ENCODE measurements at places on chromosomes 3 and 15.

DNA sequence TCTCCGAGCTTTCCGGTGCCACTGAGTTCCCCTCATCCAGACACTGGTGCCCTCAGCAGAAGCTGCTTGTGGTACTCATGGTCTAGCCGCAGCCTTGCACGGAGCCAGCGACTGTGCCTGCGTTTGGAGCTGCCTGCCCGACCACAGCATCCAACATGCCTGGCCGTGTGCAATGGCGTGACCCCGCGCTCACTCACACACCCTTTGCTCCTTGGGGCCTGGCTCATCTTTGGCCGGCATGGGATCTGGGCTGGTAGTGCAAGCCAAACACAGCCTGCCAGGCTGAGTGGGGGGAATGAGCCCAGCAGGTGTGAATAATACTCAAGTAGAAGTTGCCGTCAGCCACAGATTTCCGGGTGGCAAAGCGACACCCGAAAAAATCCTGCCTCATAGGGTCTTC, 1178.7 kb upstream of the GBE1 start:
- no peak for DNase-seq

- peak; percentile 37 for DNase-seq
Measured at GRCh38 chr3:48064292-48064829, 48.1 kb upstream of the MAP4 start.

DNA sequence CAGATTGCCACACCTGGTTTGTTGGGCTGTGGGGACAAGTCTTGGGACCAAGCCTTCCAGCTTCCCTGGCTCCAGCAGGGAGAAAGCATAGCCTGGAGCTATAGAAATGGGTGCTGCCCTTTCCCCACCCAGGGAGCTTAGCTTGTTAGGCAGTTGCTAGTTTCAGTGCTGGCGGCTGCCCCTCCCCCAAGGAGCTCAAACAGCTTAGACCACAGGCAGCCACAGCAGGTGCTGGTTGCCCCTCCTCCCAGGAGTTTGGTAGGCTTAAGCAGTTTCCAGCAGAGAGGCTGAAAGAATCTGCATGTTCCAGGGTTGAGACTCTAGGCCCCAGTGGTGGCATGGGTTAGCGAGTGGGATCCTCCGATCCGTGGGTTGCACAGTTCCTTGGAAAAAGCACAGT, 889.7 kb downstream of the IGSF11 start:
- no peak for DNase-seq

GRCh38 chr3:72657666-72658065, 190.6 kb downstream of the SHQ1 start:
- no peak for DNase-seq

- DNase-seq, result peak; percentile 40
Measured at GRCh38 chr3:4986175-4986781, 7.0 kb downstream of the BHLHE40 start.

GRCh38 chr3:86837871-86838270, 153.1 kb downstream of the VGLL3 start:
- DNase-seq, result no peak

GRCh38 chr3:133488785-133489367, 84.6 kb upstream of the CDV3 start:
- peak; percentile 53 for DNase-seq

DNA sequence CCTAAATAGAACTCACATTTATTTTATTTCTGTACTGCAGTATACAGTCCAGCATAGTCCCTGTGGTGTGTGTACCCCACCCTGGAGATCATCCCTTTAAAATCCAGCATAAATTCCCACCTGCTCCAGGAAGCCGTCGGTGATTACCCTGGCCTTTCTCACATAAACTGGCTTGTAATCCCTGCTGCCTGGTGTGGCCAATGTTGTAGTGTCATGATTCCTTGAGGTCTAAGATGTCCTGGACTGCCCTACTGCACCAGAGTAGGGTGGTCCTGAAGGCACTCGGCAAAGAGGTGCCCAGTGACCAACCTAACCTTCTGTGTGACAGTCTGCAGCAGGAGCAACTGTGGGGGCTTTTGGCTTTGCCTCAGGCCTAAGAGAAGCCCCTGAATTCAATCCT, 58.9 kb downstream of the ITGA11 start:
- DNase-seq, result no peak

GRCh38 chr15:82105451-82106215, 59.8 kb upstream of the MEX3B start:
- DNase-seq, result no peak

- DNase-seq, result no peak
Measured at GRCh38 chr15:71293723-71294122, 178.5 kb downstream of the THSD4 start.

DNA sequence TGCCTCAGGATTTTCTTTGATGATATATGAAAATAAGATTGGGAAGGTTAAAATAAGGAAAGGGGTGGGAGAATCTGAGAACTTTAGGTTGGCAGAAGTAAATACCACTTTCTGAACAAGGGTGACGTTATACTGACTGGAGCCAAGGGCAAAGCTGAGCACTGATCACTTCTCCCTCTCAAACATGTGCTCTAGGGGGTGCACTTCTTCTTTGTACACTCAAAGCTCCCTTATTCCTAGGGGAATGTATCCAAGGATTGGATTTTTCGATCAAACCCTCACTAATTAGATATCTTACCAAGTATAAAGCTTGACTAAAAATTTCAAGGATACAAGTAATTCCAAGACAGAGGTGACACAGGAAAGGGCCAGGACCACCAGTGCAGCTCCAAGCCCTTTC, 243.9 kb upstream of the UMPS start:
- no peak for DNase-seq

DNA sequence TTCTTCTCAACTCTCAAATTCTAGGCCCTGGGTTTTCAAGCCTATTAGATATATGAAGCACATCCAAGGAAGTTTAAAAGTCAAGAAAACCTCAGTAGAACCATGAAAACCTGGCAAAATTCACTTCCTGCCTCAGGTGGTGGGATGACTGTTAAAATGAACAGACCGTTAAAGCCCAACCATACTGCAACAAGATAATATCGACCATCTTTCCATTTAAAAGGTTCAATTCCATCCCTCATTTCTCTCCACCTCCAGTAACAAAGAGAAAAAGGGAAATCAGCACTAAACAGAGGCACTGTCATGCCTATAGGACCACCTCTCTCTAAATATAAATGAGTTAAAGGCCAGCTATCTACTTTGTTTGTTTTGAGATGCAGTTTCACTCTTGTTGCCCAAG, 31.2 kb downstream of the EDC3 start:
- DNase-seq, result no peak

- DNase-seq, result no peak
Measured at GRCh38 chr3:195255176-195255500, 15.8 kb downstream of the XXYLT1 start.

DNA sequence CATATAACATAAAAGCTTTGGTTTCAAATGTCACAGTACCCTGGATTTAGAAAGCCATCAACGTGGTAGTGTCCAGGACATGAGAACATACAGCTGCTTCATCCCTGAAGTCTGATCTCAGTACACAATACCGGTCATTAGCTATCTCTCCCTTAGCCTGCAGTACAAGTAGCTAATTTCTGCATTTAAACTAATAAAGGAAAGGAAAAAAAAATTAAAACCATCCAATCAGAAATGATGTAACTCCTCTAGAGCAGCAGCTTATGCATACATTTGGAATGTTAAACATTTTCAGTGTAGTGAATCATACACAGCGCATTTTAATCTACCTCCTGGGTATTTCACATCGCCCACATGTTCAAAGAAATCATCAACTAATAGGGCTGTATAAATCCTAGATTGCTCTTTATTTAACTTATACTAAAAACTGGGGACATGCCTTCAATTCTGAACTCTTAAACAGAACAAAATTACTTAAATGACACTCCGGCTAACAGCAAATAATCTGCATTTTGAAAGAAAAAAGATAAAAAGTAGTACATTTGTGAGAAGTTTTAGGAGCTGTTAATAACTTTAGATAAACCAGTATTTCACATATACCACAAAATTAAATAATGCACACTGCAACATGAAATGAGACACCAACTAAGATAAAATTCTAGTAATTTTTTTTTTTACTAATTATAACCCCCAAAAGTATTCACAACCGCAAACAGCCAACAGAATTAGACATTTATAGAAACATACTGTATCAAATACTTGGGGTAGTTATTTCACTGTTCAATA, 3.7 kb downstream of the IGF2BP2 start:
- DNase-seq, result peak; percentile 88

DNA sequence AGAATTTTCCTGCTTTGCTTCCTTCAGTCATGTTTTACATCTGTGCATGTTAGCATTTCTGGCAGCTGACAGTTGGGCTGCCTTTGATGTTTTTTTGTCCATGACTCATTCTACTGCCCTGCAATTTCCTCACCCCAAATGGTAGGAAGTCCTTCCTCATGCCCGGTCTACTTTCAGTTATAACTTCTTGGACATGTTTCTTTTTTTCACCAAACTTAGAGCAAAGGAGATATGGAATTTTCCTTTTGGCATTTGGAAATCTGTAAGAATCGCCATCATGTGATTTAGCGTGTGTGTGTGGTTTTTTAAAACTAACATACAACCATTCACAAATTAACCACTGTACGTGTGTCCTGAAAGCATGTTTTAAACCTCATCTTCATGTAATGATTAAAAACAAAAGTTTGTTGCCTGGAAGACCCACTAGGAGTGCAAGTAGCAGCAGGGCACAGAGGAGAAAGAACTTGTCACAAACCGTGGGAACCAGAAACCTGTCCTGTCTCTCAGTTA, 430.7 kb upstream of the CFAP20DC start:
- DNase-seq, result no peak

DNA sequence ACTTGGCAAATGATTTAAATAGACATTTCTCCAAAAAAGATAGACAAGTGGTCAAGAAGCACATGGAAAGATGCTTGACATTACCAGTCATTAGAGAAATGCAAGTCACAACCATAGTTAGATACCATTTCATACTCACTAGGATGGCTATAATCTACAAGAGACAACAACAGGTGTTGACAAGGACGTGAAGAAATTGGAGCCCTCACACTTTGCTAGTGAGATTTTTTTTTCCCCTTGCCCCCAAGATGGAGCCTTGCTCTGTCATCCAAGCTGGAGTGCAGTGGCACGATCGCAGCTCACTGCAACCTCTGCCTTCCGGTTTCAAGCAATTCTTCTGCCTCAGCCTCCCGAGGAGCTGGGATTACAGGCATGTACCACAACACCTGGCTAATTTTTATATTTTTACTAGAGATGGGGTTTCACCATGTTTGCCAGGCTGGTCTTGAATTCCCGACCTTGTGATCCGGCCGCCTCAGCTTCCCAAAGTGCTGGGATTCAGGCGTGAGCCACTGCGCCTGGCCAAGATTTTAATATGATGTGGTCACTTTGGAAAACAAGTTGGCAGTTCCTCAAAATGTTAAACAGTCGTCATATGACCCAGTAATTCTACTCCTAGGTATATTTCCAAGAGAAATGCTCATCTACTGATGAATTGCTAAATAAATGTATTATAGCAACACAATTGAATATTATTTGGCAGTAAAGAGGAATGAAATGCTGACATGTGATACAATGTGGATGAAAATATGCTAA, 103.3 kb downstream of the ATG7 start:
- no peak for DNase-seq

DNA sequence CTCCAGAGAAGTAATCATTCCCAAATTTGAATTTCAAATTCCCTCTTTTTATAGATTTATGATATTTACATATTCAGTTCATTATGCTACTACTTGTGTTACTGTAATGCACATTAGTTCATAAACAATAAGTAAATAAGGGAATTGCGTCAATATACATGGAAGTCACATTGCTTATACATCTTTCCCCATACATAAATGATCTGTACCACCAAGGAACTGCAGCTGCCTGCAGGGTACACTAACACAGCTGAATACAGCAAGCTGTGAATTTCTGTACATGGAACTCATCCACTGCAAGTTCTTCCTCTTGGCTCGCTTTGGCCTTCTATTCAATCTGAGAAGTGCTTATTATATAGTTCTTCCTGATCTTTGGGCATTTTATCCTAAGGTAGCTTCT, 15.5 kb downstream of the CASR start:
- no peak for DNase-seq

All from ACHN (cell line).